Activated CD4-positive, alpha-beta memory T cell treated with anti-CD3 and anti-CD28 coated beads, Interleukin-2, amount 10 ng/mL, durations not matched to agents 7 days and 5 days (primary cell): ENCODE measurements at places on chromosomes 7 and 10. TPM values are rescaled to one million over a fixed set of nuclear protein-coding genes. Genes with fewer than 3 reads are reported as not detected.

Gene OR2A42
- not detected for total RNA-seq

Gene DRGX
- not detected for total RNA-seq

Gene AKR1D1
- total RNA-seq, result not detected

Gene ZNF425
- 1.1 TPM for total RNA-seq

Gene OR2A12
- not detected for total RNA-seq

DNA sequence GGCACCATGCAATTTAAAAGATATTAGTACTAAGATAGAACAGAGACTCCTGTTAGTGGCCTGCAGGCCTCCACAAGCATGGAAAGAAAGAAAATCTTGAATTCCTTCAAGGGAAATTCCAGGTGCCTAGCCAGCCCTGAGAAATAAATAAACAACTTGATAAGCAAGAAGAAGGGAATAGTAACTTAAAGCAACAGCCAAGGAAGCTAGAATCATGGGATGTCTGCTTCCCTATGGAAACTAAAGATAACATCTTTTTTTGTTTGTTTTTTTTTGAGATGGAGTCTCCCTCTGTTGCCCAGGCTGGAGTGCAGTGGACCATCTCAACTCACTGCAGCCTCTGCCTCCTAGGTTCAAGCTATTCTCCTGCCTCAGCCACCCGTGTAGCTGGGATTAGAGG lies 128.6 kb downstream of the SKIDA1 start:
- H3K27ac ChIP-seq, result no peak overlapping the region
- no peak for DNase-seq
- H3K4me3 ChIP-seq, result no peak overlapping the region
- no peaks in the 10 kb centered on the region for H3K27me3 ChIP-seq
- no peaks in the 10 kb centered on the region for H3K4me1 ChIP-seq

DNA sequence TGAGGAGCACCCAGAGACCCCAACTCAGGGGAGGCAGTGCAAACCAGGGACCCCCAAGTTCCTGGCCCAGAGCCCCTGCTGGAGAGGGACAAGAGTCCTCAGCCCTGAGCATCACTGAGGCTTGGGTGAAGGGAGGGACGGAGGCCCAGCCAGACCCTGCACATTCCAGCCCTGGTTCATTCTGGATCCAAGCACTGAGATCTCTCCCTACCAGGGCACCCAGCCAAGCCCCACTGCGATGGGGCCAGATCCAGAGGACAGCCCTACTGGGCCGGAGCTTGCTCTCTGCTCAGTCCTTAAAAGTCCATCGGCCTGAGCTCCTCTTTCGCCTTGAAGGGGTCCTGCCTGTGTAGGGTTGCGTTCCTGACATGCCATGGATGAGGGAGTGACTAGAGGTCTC lies 40.5 kb upstream of the RABGEF1 start:
- no peak overlapping the region for H3K27ac ChIP-seq
- H3K36me3 ChIP-seq, result no peaks in the 10 kb centered on the region
- no peak for DNase-seq
- H3K4me3 ChIP-seq, result no peak overlapping the region
- H3K27me3 ChIP-seq, result no peaks in the 10 kb centered on the region

GRCh38 chr7:36784991-36785940 lies 61.0 kb upstream of the AOAH start:
- peak overlapping the region; percentile 22 for H3K4me3 ChIP-seq
- peak; percentile 79 for DNase-seq
- H3K27me3 ChIP-seq, result no peaks in the 10 kb centered on the region
- H3K4me1 ChIP-seq, result peaks cover 84% of the 10 kb centered on the region

DNA sequence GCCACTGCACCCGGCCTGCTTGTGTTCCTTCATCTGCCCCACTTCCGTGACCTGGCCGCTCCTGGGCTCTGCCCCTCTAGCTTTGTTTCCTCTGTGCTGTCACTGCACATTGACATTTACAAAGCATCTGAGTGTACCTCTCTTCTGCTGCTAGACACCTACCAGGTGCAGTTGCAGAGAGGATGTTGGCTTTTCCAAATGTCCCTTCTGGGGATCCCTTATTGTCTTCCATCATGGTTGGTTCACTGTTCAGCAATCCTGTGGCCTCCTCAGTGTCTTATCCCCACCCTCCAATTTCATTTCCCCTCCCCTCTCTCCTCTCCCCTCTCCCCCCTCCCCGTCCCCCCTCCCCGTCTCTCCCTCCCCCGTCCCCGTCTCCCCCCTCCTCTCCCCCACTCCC lies 13.8 kb downstream of the VWA2 start:
- H3K27ac ChIP-seq, result no peak overlapping the region
- no peaks in the 10 kb centered on the region for H3K36me3 ChIP-seq
- DNase-seq, result no peak
- H3K4me3 ChIP-seq, result no peak overlapping the region

GRCh38 chr7:147413557-147413870 lies 1177.1 kb upstream of the C7orf33 start:
- no peak for DNase-seq
- H3K4me1 ChIP-seq, result no peaks in the 10 kb centered on the region
- no peaks in the 10 kb centered on the region for H3K27me3 ChIP-seq
- H3K27ac ChIP-seq, result no peak overlapping the region
- no peaks in the 10 kb centered on the region for H3K36me3 ChIP-seq
- H3K4me3 ChIP-seq, result no peak overlapping the region

DNA sequence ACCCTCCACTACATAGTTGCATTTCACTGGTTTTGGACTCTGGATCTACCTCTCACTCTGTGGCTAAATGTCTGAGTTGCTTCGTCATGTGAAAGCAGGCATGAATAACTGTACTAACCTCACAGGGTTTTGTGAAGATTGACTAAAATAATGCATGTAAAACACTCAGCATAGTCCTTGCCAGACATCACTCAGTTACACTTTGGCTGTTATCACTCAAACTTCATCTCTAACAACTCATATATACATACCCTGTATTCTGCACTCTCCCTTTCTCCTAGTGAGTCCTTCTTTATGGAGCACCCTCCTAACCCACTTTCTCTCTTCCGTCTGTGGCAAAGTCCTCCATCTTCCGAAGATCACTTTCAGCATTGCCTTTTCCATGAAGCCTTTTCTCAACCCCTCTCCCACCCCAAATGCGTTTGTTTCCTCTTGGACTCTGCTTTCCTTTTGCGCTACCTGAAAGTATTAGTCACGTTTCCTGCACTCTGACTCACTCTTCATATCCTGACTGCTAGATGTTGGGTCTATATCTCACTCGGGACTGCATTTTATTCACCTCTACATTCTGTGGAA lies 72.6 kb downstream of the OSBPL3 start:
- no peak overlapping the region for H3K27ac ChIP-seq
- peak; percentile 52 for DNase-seq
- no peak overlapping the region for H3K4me3 ChIP-seq
- peaks cover 20% of the 10 kb centered on the region for H3K36me3 ChIP-seq
- peaks cover 28% of the 10 kb centered on the region for H3K4me1 ChIP-seq

DNA sequence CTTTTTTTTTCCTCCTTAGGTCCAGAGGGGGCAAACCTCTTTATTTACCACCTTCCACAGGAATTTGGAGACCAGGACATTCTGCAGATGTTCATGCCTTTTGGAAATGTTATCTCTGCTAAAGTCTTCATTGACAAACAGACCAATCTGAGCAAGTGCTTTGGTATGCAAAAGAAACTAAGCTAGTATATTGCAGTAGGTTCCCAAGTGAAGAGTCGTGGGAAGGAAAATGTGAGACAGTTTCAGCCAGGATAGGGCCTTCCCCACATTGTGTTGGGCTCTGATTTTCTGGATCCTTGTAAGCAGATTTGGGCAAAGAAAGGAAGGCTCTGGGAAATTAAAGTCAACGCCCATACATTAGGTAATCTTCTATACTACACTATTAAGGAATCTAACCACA lies 285.6 kb downstream of the USP6NL start:
- no peak overlapping the region for H3K27ac ChIP-seq
- H3K4me1 ChIP-seq, result peaks cover 27% of the 10 kb centered on the region
- DNase-seq, result no peak
- peaks cover 97% of the 10 kb centered on the region for H3K36me3 ChIP-seq
- no peak overlapping the region for H3K4me3 ChIP-seq

DNA sequence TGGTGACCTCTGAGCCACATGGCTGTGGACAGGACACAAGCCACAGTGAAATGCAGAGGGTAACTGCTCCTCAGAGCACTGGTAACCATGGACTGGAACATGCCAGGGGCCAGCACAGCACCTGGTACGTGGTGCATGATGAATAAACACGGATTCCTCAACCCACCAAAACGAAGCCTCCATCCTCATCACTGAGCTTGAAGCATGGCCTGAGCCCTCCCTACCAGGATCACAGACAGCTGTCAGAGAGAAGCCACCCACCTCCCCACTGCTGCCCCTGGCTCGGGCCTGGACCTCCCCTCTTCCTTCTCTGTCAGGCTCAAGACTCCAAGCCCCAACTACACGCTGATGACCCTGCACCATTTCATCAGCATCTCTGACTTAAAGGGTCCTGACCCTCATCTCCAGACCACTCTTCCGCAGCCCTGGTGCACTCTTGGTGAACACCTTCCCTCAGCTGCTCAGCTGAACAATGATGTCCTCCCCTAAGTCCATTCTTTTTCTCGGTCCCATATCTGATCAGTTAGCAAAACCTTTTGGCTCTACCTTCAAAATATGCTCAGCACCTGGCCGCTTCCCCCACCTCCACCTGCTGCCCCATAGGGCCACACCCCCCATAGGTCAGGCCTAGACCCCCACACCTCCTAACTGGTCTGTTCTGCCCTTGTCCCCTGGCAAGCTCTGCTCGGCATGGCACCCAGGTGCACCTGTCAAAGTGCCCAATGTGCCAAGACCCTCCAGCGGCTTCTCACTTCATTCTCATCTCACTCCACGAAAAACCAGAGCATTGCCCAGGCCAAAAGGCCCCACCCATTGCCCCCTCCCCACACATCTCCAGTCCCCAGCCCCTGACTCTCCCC lies 141.1 kb downstream of the MAPK8 start:
- no peaks in the 10 kb centered on the region for H3K4me1 ChIP-seq
- no peaks in the 10 kb centered on the region for H3K27me3 ChIP-seq
- no peak overlapping the region for H3K4me3 ChIP-seq
- DNase-seq, result no peak

DNA sequence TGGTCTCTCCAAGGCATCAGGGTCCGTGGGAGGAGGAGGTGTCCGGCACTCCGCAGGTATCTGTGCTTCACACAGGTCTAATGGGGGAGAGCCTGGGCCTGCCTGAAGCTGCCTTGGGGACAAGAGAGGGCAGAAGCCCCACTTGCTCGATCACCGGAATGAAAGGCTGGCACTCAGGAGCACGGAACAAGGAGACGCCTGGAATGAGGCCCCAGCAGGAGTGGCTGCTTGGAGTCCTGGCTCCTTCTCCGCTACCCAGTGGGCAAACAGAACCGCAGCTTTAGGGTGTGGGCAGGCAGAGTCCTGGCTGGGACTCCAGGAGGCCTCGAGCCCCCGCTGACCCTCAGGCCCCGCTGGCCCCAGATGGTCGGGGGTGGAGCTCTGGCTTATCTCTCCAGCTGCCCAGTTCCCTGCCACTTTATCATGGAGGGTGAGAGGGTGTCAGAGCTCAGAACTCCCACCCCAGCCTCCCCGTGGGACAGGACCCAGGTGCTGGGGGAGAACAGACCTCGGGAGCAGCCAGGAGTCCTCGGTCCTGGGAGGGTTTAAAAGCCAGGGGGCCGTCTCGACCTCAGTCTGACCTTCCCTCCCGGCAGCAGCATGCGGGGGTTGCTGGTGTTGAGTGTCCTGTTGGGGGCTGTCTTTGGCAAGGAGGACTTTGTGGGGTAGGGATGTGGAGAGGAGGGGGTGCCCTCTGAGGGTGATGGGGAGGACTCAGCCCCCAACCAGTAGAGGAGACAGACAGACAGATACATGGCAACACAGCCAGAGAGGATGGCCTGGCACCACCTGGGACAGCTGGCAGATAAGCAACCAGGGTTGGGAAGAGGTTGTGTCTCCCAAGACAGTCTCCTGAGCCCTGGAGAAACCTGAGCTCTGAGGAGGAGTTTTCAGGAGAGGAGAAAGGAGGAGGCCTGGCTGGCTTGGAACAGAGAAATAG lies at the start of gene CPA1:
CPA1 (plus strand) TSS at position 574 of the 940 bp plus-strand sequence; CDS start at position 601, 27 bp downstream.
- no peaks in the 10 kb centered on the region for H3K36me3 ChIP-seq
- no peaks in the 10 kb centered on the region for H3K4me1 ChIP-seq
- H3K27me3 ChIP-seq, result no peaks in the 10 kb centered on the region
- DNase-seq, result no peak
- H3K27ac ChIP-seq, result no peak within 1 kb of the TSS

GRCh38 chr10:126568809-126569385 lies 101.6 kb downstream of the C10orf90 start:
- H3K36me3 ChIP-seq, result no peaks in the 10 kb centered on the region
- H3K4me1 ChIP-seq, result no peaks in the 10 kb centered on the region
- H3K27me3 ChIP-seq, result no peaks in the 10 kb centered on the region
- H3K27ac ChIP-seq, result no peak overlapping the region
- no peak for DNase-seq

DNA sequence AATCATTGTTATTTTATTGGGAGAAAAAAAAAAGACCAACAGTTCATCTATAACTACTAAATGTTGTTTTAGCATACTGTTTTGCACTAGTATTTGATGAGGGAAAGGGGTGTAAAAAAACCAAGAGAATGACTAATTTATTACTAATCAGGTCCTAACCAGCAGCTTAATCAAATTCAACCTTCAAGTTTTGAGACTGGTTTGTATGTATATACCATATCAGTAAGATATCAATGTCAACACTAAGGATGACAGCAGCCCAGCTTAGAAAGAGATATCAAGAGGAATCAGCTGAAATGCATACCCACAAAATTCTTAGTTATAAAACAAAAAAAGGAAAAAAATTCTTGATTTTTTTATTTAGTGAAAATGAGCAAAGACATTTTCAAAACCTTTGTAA lies 122.6 kb downstream of the KMT2C start:
- H3K4me3 ChIP-seq, result no peak overlapping the region
- H3K27me3 ChIP-seq, result no peaks in the 10 kb centered on the region
- peaks cover 32% of the 10 kb centered on the region for H3K36me3 ChIP-seq

DNA sequence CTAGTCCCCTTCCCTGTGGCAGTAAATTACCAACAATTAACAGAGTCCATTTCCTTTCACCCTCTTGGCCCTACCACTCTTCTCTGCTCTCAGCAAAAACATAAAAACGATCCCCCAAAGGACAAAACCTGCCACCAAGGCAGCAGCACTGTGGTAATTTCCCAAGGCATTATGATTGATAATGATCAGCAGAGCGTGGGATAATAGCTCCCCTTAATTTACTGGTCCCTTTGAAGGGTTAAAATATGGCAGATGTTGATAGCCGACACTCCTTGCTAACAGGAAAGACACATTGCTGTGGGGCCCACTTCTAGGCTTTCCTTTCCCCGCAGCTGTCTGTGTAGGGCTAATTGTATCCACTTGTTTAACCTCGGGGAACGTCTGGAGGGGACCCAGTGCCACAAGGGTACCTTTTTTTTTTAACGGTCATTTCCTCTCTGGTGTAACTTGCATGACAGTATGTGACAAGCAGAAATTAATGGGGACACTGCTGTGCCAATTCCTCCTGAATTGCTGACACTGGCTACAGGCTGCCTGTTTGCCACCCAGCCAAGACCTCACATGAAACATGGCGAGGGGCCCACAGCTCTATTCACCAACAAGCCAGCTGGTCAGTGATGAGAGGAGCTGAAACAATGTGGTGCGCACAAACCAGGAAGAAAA lies 81.3 kb downstream of the CDK6 start:
- H3K27me3 ChIP-seq, result no peaks in the 10 kb centered on the region
- no peak overlapping the region for H3K27ac ChIP-seq
- DNase-seq, result no peak
- no peak overlapping the region for H3K4me3 ChIP-seq
- peaks cover 66% of the 10 kb centered on the region for H3K36me3 ChIP-seq
- H3K4me1 ChIP-seq, result peaks cover 35% of the 10 kb centered on the region
